IMR-90 (cell line): ENCODE measurements at places on chromosomes 1 and 21. TPM values are rescaled to one million over a fixed set of nuclear protein-coding genes. Genes with fewer than 3 reads are reported as not detected.

The SASS6 gene
- total RNA-seq: 2.7 and 5.0 TPM in 2 replicates

The BRINP3 gene
- under 0.01 and 0.36 TPM in 2 replicates for total RNA-seq

The COL6A1 gene
- total RNA-seq: 173 and 186 TPM in 2 replicates

The PALMD gene
- 0.72 and 1.1 TPM in 2 replicates for total RNA-seq

The OR2G6 gene
- not detected in 2 replicates for total RNA-seq

The F5 gene
- total RNA-seq: not detected in 2 replicates

The CD5L gene
- not detected in 2 replicates for total RNA-seq

The OR2L2 gene
- not detected in 2 replicates for total RNA-seq

The ADAMTSL4 gene
- total RNA-seq: 0.54 and 0.56 TPM in 2 replicates

The DSCAM gene
- total RNA-seq: under 0.01 TPM in 2 replicates

The OR10X1 gene
- not detected in 2 replicates for total RNA-seq

The TFB2M gene
- total RNA-seq: 13.3 and 22.8 TPM in 2 replicates

The LDLRAD1 gene
- total RNA-seq: not detected in 2 replicates

The NLRP3 gene
- 0.18 TPM in 1 of 2 replicates, not detected in the other for total RNA-seq

The RASSF5 gene
- total RNA-seq: 0.18 and 0.56 TPM in 2 replicates

The AIRE gene
- not detected in 2 replicates for total RNA-seq

The C1QA gene
- not detected in 2 replicates for total RNA-seq

The SLC45A3 gene
- 1.1 and 1.4 TPM in 2 replicates for total RNA-seq

The KCND3 gene
- under 0.01 TPM in 2 replicates for total RNA-seq

The ZCCHC17 gene
- total RNA-seq: 48.4 and 63.0 TPM in 2 replicates

The MRPL39 gene
- 20.6 and 40.0 TPM in 2 replicates for total RNA-seq

The OR6K3 gene
- not detected in 2 replicates for total RNA-seq

The ABCA4 gene
- under 0.01 TPM in 2 replicates for total RNA-seq

The CD53 gene
- not detected in 2 replicates for total RNA-seq

The SMPDL3B gene
- not detected in 2 replicates for total RNA-seq

The GNG12 gene
- total RNA-seq: 132 and 233 TPM in 2 replicates

The CNIH3 gene
- 2.0 and 3.1 TPM in 2 replicates for total RNA-seq

The RHEX gene
- not detected in 2 replicates for total RNA-seq

The USP48 gene
- 24.7 and 47.2 TPM in 2 replicates for total RNA-seq

The BLACAT1 gene
- total RNA-seq: under 0.01 TPM in 1 of 2 replicates, not detected in the other
